Hindlimb muscle (tissue), 1 donor: ENCODE measurements at places on chromosomes 4 and X. TPM values are rescaled to one million over a fixed set of nuclear protein-coding genes. Genes with fewer than 3 reads are reported as not detected.

- DNase-seq, result no peak
Measured at GRCh38 chr4:148060264-148061140, 328.6 kb downstream of the ARHGAP10 start.

GRCh38 chr4:169311643-169312365 lies 41.0 kb upstream of the SH3RF1 start:
- DNase-seq, result peak; percentile 37

DNA sequence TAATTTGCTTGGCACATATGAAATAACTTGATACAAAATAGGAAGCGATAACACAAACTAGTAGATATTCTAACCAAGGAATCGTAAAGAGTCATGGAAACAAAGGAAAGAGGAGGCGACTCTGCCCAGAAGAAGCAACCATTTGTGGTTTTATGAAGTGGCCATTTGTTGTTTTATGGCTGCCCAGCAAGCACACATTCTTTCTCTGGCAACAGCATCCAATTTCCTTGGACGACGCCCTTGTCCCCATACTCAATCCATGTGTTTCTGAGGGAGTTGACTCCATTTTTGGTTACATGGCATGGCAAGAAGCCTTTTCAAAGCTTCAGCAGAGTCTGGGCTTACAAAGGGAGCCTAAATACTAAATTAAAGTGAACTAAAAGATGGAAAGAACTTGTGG lies 295.1 kb downstream of the INPP4B start:
- DNase-seq, result no peak

DNA sequence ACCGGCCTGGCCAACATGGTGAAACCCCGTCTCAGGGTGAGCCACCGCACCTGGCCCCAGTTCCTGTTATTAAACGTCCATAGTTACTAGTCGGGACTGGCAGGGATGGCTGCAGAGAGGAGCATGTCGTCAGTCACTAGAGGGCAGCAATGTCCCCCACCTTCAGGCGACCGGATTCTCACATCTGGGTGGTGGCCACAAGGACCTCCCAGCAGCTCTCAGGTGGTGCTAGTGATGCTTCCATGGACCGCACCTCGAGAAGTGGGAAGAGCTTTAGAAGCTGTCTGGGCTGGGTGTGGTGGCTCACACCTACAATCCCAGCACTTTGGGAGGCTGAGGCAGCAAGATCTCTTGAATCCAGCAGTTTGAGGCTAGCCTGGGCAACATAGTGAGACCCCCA lies 13.3 kb upstream of the IL3RA start:
- DNase-seq, result no peak

DNA sequence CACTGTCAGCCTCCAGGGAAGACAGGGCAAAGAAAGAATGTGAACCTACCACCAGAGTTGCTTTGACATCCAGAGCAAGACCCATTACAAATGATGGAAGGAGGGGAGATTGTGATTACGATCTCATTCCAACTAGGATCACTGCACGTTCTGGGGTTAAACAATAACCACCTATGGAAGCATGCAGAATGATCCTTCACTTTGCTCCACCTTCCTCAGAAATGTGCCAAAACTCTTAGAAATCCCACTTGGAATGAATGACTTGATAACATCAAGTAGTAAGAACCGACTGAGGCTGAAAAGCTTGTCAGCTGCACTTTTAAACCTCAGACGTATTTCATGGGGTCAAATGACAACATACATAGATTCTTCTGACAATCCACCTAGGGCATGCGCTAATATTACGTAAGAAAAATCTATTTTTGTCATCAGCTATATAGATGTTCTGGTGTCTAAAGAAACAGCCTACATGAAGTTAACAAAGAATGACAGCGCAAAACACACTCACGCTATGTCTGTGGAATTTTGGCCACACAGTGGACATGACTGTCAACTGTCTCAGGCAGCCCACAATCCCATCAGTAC lies 3.5 kb upstream of the STS start:
- no peak for DNase-seq

Gene SASH3
- 3.1 TPM for polyA plus RNA-seq

DNA sequence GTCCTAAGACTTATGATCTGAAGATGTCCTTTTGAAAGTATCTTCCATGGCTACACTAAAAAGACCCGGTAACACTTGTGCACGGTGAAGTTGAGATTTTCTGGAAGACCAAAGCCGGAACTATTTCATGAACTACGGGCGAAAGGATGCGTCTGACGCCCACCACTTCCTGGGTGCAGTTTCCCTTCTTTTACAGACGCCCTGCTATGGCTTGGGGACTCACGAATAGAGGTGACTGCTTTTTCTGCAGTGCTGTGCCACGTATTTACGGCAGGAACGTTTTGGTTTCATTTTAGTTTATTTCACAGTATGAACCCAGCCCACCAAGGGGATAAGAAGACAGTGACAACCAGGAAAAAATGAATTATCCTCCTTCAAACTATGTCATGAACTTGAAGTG lies 180.4 kb downstream of the AFAP1 start:
- DNase-seq, result no peak

Gene GUCY1A1
- 11.5 TPM for polyA plus RNA-seq

Gene JCHAIN
- polyA plus RNA-seq, result 0.93 TPM

Gene TMEM187
- 7.5 TPM for polyA plus RNA-seq

Gene FRG2
- polyA plus RNA-seq, result not detected

DNA sequence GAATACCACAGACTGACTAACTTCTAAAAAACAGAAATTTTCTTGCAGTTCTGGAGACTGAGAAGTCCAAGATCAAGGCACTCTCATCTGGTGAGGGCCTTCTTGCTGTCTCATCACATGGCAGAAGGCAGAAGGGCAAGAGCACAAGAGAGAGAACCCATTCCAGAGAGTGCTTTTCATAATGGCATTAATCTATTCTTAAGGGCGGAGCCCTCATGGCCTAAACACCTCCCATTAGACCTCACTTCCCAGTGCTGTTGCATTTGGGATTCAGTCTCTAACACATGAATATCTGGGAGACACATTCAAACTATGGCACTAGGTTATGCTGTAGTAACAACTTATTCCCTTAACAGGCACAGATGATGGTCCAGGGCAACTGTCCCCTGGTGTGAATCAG lies 37.1 kb upstream of the TLR2 start:
- no peak for DNase-seq

- no peak for DNase-seq
Measured at GRCh38 chr4:139655116-139655515, 10.5 kb upstream of the MGST2 start.

DNA sequence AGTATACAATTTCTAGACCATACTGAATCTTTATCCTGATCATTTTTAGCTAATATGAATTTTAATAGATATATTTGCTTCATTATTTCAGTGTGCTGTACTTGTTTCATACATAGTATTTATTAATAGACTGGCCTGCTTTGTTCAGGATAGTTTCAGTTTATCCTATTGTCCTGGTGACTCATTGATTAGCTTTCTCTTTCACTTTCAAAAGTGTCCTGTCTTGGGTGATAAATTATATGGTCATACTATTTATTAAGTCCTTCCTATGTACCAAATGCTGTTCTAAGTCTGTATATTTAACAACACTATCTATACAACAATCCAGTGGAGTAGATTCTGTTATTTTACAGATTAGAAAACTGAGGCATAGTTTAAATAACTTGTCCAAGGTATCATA lies 153.8 kb upstream of the RAPGEF2 start:
- DNase-seq, result no peak

DNA sequence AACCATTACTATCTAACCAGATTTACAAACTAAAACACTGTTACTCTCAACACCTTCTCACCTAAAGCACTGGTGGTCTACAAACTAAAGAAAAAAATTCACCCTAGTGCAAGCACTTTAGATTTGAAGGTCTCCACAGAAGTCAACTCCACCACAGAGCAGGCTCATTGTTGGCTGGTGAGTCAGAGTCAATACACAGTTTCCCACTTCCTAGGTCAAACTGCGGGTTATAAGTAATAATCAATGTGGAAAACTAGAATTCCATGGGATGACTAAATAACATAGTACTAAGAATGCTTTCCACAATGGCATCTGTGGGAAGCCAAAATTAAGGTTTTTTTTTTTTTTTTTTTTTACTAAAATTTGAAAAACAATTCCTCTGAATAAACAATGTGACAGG lies 191.8 kb downstream of the PDGFC start:
- no peak for DNase-seq

DNA sequence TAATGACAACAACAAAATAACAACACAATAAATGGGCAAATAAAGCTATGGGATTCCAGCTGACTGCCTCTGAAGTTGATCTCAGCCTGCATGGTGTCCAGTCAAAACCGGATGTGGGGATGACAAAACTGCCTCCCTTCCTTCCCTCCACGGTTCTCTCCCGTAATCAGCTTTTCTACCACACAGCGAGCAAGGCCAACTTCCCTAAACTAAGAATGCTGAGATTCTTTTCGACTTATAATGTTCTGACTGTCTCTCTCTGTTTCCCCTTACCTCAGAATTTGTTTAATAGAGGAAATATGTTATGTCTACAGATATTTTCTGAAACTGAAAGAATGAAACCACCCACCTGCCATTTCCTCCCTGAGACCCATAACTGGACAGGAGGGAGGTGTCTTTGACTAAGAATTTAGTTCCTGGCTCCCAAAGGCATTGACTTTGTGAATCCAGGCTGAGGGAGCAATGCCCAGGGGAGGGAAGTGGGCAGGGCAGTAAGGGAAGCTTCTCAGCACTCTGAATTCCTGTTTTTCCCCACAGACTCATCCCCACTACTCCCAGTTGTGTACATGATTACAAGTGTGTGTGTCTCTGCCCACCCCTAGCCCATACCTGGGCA lies 1.0 kb upstream of the TLR1 start:
- no peak for DNase-seq
